ENCODE measurements at places on chromosomes 5 and 9. TPM values are rescaled to one million over a fixed set of nuclear protein-coding genes. Genes with fewer than 3 reads are reported as not detected.

BTNL3 gene
- 1.0 TPM for total RNA-seq

ADAMTSL2 gene
- total RNA-seq, result 10.1 TPM

CDH9 gene
- total RNA-seq, result not detected

NR5A1 gene
- total RNA-seq, result 378 TPM

COL5A1 gene
- total RNA-seq, result 27.7 TPM

MEGF10 gene
- total RNA-seq, result 0.17 TPM

OLFM1 gene
- 40.9 TPM for total RNA-seq

LRRC19 gene
- total RNA-seq, result not detected

SLC34A1 gene
- total RNA-seq, result not detected

SLC36A3 gene
- not detected for total RNA-seq

OR1J2 gene
- total RNA-seq, result not detected

C5orf58 gene
- not detected for total RNA-seq

CRHBP gene
- 147 TPM for total RNA-seq

HABP4 gene
- 6.3 TPM for total RNA-seq

EQTN gene
- not detected for total RNA-seq

SPARC gene
- total RNA-seq, result 715 TPM

TXNDC8 gene
- total RNA-seq, result not detected
